K562 (cell line): ENCODE measurements at places on chromosomes 7 and 10.

GRCh38 chr7:88150033-88150432 lies 69.8 kb downstream of the SRI start:
- no peak for DNase-seq

- DNase-seq, result no peak
These were observed 47.6 kb downstream of the ZMIZ1 start for GRCh38 chr10:79116368-79116767.

- no peak for DNase-seq
These were observed 401.5 kb downstream of the REEP3 start for GRCh38 chr10:63922468-63923284.

DNA sequence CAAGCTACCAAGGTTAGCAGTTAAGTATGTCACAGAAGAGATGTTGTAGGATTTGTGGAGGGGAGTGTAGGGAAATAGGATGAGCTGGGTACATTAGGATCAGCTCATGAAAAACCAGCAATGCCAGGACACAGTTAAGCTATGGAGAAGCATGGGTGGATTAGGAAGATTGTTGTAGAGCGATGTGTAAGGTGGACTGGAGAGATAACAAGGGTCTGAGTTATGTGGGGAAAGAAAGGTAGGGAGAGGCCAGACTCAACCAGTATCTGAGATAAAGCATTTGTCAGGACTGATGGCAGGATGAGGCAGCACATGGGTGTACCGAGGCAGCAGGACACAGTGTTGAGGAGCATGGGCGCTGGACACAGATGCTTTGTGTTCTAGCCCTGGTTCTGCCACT lies 85.4 kb upstream of the PRR15 start:
- DNase-seq, result no peak

- DNase-seq, result no peak
These were observed 2.7 kb downstream of the COG5 start for GRCh38 chr7:107560898-107561516.
